ENCODE measurements at places on chromosomes 5 and 9.

DNA sequence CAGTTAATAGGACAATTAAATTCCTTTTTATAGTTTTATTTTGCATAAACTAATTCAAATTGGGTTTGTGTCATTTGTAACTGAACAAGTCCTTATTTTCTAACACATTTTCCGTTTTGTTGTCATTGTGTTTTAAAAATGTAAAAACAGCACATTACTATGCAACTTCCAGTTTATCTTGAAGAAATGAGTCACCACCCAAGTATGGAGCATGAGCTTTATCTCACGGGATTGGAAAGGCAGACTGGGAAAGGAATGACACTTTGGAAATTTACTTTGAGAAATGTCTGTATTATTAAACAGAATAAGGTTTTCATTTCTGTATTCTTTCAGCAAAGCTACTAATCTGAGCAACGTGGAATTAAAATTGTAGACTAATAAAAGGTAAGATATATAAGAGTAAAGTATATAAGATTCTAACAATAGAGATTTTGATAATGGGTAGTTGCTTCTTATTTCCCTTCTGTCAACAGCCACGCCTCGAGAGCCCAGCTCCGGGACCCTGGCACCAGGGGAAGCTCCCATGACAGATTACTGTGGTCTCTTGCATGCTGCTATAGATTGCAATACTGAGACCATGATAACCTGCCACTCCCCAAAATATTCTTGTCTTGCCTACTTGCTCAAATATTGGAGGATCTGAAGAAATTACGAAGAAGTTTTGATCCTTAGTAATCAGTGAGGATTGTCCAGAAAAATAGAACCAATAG, 433.1 kb downstream of the CHSY3 start:
- DNase-seq = no peak

DNA sequence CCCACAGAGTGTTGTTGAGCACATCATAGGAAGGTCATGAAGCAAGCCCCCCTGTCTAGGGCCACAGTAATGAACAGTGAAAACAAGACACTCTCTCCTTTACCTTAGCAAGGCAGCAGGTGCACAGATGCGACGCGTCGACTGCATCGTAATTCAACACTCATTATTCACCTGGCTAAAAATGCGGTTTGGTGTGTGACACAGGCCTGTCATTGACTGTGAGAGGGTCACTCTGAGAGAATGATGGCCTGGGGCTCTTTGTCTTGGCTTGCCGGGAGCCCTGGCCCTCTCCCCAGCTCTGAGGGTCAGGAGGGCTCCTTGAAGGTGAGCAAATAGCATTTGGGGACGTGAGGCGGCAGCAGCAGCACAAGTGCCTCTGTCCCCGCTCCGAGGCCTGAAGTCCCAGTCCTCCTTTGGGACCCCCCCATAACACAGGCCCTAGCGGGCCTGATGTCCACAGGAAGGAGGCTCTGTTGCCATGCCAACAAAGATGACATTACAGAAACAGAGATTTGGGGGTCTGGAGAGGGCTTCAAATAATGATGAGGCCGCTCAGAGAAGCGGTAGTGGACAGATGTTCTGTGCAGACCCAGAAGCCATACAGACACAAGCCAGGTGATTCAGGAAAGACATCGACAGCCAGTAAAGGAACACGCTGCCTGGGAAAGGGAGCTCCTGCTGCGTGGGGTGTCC, 46.7 kb downstream of the SHB start:
- DNase-seq = no peak

DNA sequence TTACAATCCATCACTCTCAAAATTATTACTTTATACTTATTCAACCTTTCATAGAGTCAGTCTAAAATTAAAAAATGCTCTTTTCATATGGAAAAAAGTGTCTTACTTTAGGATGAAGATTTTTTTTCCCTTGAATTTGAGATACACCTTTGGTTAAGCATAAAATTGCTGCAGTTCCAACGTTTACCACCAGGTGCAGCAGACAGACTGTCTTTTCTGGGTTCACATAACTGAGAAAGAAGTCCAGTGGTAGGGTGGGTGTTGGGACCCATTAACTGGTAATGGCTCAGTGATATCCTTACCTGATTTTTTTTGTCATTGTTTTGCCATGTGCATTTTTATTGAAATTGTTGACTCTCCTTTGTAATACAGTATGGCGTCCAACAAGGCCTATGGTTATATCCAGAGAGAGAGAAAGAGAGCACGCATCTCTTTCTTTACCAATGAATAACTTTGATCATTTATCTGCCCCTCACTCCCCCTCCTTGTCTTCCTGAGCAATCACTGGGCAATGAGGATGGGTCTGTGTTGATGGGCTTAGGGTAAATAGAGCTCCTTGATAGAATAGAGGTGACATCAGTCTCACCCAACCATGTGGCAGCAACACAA, 98.4 kb downstream of the FBXL7 start:
- DNase-seq = no peak

DNA sequence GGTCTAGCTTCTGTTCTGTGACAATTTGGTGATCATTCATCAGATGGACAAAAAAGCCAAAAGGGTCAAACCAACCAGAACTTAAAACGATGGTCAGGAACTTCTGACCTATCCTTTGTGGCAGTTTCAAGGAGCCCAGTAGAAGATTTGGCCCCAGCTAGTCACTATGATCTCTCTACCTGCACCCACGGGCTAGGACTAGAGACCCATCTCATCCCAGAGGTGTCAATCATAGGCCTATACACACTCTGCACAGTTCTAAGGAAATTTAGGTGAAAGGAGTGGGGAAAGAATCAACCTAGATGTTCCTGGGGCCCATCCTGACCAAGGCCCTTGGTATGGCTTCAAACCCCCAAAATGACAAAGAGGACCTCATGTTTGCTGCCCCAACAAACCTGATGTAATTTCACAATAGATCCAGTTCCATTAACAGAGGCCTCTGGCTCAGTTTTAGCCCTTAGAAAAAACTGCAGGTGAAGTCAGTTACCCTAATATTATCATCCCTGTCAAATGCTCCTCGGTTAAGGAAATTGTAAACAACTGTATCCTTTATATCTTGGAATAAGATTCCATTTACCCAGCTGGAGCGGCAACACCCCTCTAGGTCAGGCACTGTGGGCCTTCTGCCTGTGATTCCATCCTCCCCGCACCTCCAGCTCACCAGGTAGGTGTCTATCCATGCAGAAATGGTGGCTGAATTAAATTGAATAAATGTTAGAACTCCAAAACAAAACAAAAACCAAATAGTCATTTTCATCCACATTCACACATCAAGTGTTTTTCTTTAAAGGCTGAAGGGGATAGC, 138.7 kb downstream of the ENC1 start:
- no peak for DNase-seq

DNA sequence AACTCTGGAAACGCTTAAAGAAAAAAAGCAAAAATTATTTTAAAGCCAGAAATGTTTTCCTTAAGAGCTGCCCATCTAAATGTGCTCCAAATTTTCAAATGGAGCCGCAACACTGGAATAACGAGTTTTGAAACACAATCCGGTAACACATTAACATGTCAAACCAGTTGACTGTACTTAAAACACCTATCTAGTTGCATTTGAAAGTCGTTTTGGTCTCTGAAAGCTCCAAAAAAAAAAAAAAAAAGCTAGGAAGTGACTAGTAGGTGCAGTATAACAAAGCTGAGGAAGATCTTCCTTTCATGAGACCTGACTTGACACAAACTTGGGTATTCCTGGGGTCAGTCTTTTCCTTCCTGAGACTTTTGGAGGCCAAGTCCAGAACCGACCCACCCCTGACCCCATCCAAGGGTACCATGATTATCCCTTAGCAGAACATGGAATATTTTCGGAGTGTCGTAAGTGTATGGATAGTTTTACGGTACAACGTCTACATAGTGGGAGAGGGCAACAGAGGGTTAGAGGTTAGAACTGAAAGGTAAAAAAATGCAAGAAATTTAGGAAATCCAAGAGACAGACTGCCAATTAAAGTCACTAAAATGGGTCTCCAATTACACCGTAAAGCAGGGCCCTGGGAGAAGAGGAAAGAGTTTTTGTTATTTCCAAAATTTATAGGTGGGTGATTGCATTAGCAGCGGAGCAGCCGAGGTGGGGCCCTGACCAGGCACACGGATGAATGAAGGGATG, 812 bp downstream of the CETN3 start:
- no peak for DNase-seq

DNA sequence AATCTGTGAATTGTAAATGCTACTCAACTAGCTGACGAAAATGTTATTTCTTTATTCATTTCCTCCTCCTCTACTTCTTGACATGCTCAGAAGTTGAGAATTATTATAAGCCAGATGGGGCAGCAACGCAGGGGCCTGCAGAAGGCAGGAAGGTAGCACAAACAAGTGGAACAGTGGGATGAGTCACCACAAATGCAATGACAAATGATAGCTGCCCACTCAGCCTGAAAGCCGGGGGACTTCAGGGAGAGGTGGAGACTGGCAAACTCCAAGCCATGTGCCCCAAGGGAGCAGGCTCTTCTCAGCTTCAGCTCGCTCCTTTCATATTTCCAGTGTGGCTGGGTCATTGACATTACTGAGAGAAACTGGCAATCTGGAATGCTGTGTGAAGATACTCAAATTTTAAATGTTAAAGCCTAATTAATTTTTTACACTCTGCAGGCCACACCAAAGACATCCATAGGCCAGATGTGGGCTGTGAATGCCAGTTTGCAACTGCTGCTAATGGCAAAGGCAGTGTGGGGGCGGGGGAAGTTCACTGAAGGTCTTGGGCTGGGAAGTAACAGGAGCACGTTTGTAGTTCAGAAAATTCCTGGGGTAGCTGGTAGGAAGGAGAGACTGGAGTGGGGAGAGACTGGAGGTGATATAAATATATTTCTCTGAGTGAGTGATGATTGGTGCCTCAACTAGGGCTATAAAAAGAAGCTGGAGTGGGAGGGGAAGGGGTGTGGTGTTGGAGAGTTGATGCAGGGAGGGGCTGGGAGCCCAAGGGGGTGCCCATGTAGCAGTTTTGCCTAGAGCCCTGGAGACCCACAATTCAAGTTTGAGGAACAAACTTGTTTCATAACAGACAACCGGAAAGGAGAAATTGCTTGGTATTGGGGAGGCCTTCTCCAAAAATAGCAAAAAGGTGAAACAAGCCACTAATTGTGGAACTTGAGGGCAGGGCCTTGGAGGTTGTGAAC, 20.8 kb upstream of the ADRB2 start:
- DNase-seq = no peak

DNA sequence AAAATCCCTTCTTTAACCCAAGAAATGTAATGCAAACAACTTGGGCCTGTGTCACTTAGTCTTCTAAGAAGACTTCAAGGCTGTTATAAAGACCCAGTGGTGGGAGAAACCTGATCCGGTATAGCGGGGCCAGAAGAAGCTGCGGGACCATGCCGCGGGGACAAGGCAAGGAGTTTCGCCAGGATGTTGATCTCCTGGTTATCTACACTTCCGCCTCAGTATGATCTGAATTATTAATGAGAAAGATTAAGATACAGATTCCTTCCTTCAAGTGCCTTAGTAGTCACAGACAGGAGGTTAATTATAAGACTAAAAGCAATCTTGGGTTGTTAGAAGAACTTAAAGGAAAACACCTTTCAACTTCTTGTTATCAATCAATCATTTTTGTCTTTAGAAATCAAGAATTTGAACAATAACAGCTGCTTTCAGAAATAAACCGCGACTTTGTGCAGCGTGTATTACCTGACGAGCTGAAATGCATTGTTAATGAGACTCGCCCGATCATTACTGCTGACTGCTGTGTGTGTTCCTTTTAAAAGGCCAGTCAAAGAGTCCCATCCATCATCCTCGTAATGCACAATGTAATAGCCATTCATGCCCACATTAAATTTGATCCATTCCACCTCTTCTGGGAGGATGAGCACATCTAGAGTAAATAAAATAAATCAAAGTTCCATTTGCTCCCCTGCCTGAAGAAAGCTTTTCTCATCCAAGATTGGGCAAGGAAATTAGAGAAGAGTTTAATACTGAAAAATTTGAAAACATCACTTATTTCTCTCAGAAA, 22.2 kb downstream of the ERAP1 start:
- DNase-seq = no peak

DNA sequence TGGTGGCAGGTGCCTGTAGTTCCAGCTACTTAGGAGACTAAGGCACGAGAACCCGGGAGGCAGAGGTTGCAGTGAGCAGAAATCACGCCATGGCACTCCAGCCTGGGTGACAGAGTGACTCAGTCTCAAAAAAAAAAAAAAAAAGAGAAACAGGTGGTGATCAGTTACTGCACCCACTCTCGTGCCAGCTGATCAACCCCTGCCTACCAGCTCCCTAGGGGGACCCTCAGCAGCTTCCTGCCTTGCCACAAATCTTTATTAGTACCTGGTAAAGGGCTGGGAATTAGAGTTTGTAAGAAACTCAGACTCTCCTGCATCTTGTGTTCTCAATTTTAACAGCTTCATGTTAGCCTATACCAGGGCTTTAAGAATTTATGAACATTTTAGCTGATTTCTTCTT, 914.9 kb downstream of the EFNA5 start:
- DNase-seq = no peak

- DNase-seq = no peak
Observed at GRCh38 chr9:69546265-69546664, 125.9 kb downstream of the APBA1 start.

GRCh38 chr5:14676320-14676719, 11.8 kb downstream of the OTULIN start:
- DNase-seq = no peak

GRCh38 chr5:83485842-83486241, 14.3 kb downstream of the VCAN start:
- DNase-seq = no peak

- DNase-seq = no peak
Observed at GRCh38 chr5:78514427-78515330, 133.9 kb downstream of the LHFPL2 start.

DNA sequence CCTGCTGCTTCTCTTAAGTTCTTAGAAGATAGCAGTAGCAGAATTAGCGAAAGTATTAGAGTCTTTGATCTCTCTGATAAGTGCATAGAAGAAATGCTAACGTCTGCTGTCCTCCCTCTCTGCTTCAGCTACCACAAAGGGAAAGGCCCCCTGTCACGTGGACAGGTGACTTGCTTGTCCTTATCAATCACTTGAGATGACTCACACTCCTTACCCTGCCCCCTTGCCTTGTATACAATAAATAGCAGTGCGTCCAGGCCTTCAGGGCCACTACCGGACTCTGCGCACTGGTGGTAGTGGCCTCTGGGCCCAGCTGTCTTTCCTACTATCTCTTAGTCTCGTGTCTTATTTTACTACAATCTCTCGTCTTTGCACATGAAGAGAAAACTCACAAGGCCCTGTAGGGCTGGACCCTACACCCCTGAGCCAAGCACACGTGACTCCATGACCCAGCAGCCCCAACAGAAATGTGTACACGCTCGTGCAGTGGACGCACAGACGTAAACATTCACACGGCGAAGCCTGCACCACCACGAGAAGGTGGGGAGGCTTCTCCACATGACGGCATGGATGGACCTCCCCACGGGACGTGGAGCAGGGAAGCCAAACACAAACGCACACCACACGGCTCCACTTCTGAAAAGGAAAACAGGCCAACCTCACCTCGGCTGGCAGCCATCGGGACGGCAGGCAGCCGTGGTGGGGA, 38.3 kb downstream of the PNPLA7 start:
- DNase-seq = no peak

All from stimulated activated CD8-positive, alpha-beta memory T cell treated with anti-CD3 and anti-CD28 coated beads, Interleukin-4, amount 100 ng/mL, for 24 hours (primary cell).